ENCODE measurements at places on chromosomes 6 and 20.

DNA sequence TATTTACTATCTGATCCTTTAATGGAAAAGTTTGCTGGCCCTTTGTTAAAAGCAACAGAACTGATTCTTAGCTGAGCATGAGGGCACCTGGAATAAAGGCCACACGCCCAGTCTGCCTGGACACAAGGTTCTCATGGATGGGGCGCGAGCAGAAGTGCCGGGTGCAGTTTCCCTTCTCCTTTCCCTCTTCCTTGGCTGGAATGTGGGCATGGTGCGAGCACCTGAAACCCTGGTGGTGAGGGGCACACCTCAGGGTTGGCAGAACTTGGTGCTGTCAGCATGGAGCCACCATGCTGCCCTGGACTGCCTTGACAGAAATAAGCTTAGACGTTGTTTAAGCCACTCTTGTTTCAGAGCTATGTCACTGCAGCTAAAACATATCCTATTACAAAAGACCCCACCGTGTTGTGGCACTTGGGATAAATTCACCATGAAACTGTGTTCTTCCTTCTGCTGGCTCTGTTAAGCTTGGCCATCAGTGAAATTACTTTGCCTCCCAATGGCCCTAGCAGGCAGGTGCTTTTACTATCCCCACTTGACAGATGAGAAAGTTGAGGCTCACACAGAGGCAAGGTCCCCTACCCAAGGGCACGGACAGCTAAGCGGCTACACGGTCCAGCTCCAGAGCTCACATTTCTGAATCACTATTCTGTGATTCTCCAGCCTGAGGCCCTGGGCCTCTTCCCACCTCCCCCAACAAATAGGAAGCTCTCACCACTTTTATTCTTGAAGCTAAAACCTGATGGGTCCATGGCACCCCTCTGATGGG is 115.9 kb downstream of the PREX1 start:
- no peak for DNase-seq

- no peak for DNase-seq
Measured at GRCh38 chr6:13884397-13884796, 40.4 kb upstream of the RNF182 start.

- no peak for DNase-seq
Measured at GRCh38 chr6:130900913-130901312, 73.7 kb downstream of the SMLR1 start.

GRCh38 chr6:140713495-140713894 is 1339.0 kb upstream of the CITED2 start:
- DNase-seq = no peak

DNA sequence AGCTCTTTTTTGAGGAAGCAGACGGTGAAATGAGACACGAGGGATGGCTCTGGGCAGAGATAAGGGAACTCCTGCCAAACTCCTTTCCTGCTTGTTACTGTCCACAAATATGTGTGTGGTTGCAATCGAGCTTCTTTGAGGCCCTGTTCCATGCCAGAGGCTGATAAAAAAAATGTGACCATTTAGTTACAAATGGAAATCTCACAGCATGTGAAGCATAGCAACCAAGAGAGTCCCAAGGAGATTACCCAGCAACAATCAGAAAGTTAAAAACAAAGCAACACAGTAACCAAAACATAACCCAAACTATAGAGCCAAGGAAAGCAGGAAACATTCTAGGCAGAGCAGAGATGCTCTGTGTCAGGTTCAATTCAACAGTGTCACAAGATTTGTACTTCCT is 35.4 kb upstream of the HMGN3 start:
- no peak for DNase-seq

DNA sequence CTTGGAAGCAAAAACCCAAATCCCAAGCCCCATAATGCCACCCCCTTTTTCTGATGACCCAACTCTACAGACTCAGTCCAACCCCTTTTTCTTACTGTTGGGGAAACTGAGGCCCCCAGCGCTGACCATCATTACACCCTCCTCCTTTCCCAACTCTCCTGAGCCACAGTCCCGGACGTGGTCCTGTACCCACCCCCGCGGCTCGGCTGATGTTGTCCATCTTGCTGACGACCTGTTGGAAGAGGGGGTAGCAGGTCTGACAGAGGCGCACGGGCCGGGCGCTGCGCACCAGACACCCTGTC is 533 bp downstream of the OSTM1 start:
- no peak for DNase-seq

GRCh38 chr20:31485450-31486339 is 10.6 kb downstream of the REM1 start:
- no peak for DNase-seq

DNA sequence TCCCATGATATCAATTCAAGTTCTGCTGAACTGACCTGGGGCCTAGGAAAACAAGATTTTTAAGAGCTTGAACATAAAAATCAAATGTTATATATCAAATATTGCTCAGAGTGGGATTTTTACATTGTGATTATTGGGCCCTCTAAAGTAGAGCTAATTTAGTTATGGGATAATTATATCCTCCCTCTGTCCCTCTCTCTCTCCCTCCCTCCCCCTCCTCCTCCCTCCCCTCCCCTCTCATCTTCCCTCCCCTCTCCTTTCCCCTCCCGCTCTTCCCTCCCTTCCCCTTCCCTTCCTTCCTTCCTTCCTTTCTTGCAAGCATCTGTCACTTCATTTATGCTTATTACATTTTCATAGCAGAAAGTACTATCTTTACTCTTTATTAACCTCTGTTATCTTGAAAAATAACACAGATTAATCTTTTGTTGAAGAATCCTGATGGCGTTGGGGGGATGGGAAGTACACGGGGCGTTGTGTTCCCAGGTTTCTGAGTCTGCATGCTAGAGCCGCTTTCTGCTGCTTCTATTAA is 32.8 kb downstream of the KIF25 start:
- DNase-seq = no peak

- DNase-seq = no peak
Measured at GRCh38 chr6:144360401-144360800, 75.3 kb downstream of the UTRN start.

Measured in stimulated activated naive CD4-positive, alpha-beta T cell treated with Interleukin-2 at 50 U/mL for 16 hours (primary cell).